Stimulated activated naive CD8-positive, alpha-beta T cell treated with anti-CD3 and anti-CD28 coated beads, Interleukin-15, Interleukin-2, amounts not matched to agents 100 U/mL and 50 U/mL, for 24 hours (primary cell): ENCODE measurements at places on chromosomes 7 and 10.

DNA sequence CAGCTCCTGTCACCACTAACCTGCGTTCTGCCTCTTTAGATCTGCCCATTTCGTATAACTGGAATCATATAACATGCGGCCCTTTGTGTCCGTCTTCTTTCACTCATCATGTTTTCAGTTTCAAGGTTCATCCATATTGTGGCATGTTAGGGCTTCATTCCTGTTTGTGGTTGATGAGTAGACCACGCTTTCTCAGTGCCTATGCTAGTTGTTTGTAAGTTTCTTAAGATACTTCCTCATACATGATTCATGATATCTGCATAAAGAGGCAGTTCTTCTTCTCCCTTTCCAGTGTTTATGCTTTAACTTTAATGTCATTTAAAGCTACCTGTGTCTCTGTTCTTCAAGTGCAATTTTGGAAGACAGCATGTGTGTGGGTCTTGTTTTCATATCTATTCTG is 79.5 kb upstream of the FAM20C start:
- no peak for DNase-seq

GRCh38 chr7:44062903-44063295 is 2.5 kb downstream of the PGAM2 start:
- no peak for DNase-seq

GRCh38 chr10:17872191-17873091 is 63.3 kb downstream of the MRC1 start:
- DNase-seq = no peak

- no peak for DNase-seq
Observed at GRCh38 chr10:100742936-100743335, 2.4 kb upstream of the PAX2 start.

DNA sequence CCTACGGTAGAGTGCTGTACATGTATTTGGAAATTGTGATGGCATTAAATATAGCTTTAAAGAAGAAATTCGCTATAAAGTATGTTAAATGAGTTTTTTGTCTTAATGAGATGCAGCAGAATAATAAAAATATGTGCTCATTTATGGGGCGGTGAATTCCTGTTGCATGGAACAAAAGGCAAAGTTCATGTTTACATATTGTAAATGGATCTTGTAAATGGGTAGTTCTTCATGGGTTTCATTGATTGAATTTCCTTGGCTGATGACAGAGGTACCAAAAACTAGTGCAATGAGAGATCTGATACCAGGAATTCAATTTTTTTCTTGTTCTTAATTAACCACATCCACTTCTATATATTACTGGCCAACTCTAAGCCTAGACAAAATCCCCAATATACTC is 284.2 kb downstream of the SUGCT start:
- no peak for DNase-seq
